ENCODE measurements at places on chromosomes 1 and 21.

DNA sequence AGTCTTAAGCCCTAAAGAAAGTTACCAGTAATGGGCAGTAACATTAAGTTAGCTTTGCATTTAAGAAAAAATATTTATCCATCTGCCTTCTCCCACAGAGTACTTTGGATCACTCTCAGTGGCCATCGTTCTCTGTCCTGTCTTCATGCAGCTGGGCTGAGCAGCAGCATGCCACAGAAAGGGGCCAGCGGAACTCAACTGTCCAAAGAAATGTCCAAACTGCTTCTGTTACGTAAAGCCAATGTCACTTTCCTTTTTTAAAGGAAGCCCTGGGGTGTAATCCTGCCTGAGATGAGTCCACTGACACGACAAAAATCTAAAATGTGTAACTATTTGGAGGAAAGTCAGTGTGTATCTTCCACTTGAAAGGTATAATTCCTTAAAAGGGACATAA, 291.6 kb downstream of the SMYD3 start:
- DNase-seq, result no peak

GRCh38 chr1:154178013-154178412, 13.9 kb downstream of the TPM3 start:
- no peak for DNase-seq

DNA sequence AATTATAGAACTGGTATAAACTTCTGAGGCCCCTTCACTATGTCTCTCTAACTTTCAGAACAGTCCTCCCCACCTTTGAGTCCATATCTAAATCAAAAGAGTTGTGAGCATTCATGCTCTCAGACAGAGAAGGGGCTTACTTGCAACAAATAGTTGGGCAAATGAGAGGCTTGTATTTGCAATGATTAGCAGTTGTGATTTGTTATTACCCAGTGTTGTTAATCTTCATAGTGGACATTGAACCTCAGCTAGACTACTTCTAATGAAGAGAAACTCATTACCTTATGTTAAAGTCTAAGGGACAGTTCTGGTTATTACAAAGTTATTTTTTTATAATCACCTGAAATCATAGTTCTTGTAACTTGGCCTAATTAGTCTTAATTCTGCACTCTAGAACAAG, 114.5 kb downstream of the RABGAP1L start:
- no peak for DNase-seq

DNA sequence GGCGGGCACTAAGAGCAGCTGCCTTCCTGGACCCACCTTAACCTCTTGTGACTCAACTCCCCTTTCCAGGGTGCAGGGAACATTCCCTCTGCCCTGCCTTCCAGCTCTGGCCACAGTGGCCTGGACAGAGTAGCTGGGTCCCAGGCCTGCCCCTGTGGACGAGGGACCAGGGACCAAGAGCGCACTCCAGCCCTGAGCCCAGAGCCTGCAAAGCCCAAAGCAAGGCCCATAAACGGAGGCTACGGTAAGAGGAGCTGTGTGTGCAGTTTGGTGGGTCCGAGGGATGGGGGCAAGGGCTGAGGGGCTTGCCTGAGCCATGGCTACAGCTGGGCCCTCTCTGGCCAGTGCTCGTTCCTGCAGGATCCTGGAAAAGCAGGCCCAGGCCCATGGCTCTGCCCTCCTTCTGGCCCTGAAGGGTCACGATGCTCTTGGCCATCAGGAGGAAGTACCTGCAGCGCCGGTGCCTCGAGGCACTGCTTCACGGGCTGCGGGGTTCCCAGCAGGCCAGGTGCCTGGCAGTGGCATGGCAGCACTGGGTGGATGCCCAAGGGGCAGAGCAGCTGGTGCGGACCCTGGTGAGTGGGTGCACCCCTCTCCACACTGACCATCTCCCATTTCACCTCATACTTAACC, 17.8 kb downstream of the MTHFR start:
- no peak for DNase-seq

GRCh38 chr1:119159111-119159510, 18.7 kb upstream of the WARS2 start:
- DNase-seq, result peak; percentile 26

GRCh38 chr1:5645135-5645399, 347.2 kb downstream of the NPHP4 start:
- DNase-seq, result no peak

DNA sequence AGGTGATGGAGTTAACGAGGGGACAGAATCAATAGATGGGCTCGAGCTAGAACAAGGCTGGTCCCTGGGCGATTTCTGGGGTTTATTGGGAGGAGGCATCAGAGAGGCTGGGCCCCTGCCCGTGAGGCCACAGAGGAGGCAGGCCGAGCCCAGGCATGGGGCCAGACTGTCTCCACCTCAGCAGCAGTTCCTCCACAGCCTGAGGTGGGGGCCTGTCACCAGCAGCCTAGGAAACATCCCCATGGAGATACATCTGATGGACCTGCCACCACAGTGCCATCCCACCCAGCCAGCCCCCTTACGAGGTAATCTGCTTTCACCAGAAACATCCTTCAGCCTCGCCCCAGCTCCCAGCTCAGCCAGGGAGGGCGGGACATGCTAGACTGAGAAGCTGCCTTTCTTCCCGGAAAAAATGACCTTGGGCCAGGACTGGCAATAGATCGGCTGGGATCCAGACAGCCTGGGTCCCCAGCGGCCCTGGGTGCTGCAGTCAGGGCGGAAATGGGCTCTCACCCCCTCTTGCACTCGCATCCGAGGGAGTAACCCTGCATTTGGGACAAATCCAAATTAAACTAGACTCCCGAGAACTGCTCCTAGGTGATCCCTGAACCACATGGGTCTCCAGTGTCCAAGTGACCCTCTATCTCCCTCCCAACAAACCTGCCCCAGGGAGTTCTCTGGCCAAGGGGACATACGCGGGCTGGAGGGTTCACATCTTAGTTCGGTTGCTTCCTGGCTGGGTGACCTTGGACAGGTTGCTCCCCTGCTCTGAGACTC, 10.0 kb upstream of the EPHA8 start:
- DNase-seq, result no peak

DNA sequence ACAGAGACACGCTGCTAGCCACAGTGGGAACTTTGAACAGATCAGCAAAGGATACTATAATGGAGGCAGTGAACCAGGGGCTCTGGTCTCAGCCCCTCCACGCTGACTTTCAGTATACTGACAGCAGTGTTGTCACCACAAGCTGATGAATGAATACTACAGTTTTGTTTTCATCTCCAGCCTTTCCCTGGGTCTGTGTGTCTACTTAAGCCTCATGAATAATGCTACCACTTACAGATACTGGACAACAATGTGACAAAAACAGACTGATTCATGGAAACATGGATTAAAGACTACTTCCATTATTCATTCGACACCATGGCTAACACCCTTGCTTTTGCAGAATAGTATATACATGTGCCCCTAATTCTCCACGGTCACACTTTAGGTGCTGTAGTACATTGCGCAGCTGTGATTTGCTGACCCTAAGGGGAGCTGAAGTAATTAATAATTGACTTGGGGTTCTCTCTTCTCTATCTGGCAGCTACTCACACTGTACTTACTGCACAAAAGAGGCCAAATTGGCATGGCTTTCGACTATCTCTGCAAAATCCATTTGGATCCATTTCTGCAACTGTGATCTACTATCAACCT, 203.2 kb upstream of the LYPLAL1 start:
- no peak for DNase-seq

GRCh38 chr1:30449428-30450147, 273.8 kb downstream of the MATN1 start:
- DNase-seq, result no peak

DNA sequence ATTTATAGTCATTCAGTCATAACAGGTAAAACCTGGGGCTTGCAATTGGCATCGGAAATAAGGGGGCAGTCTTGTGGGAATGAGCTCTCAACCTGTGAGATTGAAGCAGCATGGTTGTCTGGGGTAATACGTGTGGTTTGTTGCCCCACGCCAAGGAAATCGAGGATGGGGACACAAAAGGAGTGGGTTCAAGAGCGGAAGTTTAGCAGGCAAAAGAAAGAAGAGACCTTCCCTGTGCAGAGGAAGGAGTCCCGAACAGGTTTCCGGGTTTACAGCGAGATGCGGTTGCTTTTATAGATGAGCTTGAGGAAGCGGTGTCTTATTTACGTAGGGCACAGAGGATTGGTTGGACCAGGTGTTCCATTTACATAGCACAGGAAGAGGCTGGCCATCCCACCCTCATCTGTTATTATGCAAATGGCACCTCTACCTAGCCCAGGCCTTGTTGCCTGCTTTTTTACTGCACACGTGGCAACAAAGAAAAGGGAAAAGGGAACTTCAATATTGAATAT, 37.3 kb downstream of the IFNAR1 start:
- DNase-seq, result no peak

DNA sequence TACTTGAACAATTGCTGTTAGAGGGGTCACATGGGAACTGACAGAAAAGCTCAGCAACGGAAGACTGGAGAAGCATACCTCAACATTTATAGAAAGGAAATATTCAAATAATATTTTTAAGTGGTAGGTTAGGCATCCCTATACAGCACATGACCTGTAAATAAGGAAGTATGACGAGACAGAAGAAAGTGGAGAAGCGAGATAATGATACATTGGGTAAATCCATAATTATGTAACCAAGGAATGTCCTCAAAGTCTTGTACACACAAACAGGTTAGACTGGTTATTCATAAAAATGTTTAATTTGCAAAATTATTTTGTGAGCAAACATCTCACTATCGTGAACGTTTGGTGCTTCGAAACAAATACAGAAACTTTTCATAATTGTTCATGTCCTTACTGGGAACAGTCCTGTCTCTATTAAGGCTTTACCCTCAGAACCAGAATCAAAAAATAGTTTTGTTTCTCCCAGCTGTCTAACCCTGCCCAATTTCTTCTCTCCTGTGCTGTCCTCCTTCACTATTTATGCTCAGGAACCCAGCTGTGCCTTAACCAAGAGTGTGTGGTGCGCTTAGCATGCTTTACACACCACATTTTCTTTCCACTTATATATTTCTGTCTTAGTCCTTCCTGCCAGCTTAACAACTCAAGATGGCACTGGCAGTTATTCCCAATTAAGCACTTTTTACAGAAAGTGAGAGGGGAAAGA, 10.2 kb downstream of the KMO start:
- no peak for DNase-seq

GRCh38 chr1:47214549-47214948, 17.5 kb downstream of the TAL1 start:
- no peak for DNase-seq

DNA sequence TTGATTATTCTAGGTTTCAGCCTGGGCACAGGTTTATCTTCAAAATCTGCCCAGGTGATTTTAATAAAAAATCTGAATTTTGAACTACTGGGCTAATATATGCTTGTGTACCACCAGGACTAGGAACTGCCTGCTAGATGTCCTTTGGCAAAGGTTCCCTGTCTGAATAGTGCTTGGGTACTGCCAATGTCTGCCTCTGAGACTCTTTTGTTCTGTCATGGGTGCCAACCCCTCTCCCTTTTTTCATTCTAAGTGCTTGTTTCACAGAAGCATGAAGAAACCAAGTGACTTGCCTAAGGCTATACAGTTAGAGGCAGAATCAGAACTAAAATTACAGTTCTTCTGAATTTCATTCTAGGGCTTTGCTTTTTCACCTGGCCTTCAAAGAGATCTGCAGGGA, 106.3 kb upstream of the CACHD1 start:
- DNase-seq, result no peak

GRCh38 chr1:117150316-117150715, 28.8 kb upstream of the TRIM45 start:
- DNase-seq, result no peak

DNA sequence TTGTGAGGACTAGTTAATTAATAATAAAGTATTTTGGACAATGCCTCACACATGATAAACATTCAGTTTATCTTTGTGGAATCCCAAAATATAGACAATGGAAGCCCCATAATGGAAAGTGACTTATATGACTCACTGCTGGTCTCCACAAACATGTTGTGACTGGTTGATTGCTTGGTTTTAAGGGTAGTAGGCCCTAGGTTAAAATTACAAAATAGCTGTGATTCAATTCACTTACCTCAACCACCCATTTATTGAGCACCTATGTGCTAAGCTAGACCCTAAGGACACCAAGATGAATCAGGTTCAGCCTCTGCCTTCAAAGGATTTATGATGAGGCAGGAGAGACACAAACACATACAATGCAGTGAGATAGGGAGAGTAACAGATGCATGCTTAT, 42.4 kb downstream of the KANK4 start:
- DNase-seq, result no peak

DNA sequence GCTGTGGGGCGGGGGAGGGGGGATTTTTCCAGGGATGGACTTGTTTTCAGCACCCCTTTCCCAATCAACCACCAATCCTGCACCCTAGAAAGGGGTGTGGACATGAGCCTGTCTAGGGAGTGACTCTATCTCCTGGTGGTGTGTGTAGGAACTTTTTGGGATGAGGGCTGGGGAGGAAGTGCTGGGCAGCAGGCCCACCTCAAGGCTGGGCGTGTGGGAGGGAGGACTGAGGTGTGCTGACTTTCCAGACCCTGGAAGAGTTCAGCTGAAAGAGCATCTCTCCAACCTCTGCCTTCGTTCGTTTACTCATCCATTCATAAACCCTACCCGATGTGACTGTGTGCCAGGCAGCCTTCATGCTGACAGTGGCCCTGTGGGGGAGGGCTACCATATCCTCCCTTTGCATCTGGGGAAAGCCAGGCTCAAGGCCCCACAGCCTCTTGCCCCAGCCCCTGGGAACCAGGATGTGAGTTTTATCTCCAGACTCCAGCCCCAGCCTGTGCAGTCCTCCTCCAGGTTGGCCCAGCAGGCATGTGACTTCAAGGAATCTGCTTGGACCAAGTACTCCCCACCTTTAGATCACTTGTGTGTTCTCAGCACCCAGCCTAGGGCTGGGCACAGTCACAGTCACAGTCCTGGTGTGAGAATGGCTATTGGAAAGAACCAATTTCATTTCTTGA, 6.7 kb downstream of the KNCN start:
- DNase-seq, result no peak

DNA sequence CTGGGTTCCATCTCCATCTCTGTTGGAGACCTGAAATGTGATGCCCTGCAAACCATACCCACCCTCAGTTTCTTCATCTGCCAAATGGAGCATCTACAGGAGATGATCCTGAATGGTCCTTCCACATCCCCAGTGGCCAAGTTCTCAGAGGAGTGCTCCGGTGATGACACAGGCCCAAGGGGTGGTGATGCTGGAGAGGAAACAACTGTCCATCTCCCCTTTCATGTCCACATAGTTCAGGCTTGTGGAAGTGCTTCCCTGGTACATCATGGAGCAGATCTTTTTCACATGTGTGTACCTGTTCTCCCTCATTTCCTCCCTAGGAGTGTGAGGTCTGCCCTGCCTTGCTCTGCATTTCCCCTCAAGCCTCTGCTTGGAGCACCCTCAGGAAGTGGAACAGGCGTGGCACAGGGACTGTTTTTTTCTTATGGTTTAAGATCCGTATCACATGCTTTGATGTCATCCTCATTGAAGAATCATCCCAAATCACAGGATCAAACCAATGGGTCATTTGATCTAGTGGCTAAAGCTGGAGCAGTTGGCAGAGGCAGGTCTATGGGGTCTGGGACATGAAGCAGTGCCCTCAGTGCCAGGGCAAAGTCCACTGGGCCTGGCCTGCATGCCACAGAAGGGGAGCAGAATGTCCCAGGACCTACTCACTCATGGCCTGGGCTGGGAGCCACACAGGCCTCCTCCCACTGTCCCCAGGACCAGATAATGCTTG, 8.2 kb upstream of the TRIM63 start:
- no peak for DNase-seq

All from EL (cell line).